Pancreas (tissue), 10 donors: ENCODE measurements at places on chromosomes 2 and 18. TPM values are rescaled to one million over a fixed set of nuclear protein-coding genes. Genes with fewer than 3 reads are reported as not detected.

The SOX11 gene
- total RNA-seq: not detected

The TRIM43 gene
- not detected for total RNA-seq

The COQ10B gene
- total RNA-seq: 7.6 TPM

The DYNAP gene
- not detected for total RNA-seq

The IL36G gene
- total RNA-seq: not detected

The RRM2 gene
- total RNA-seq: 1.9 TPM

The C2orf81 gene
- 2.2 TPM for total RNA-seq

DNA sequence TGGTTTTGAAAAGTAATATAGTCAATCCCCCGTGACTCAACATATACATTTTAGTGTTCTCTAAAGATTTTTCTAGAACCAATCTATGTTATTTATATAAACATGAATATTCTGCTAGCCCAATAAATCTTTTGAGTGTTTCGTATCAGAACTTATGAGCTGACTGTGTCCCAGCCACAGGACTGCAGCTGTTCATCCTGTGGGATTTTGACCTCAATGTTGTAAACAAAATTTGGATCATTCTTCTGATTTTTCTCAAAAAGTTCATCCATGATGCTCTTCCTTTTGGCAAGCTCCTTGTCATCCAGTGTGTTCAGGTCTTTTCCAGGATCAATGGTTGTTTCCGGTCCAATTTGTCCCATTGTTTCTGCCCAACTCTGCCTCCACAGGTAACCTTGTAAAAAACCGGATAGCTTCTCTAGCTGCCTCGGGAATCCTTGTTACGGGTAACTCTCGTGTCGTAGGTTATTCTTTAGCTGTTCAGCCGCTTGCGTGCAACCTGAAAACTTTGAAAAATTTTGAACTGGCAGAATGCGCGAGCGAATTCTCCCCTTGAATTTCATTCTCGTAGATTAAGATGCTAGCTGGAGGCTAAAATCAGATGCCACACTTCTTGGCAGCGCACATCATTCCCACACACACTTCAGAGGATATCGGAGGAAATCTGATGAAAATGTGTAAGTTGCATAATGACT is 195.2 kb downstream of the SH3BP4 start:
- no peaks in the 10 kb centered on the region for H3K36me3 ChIP-seq
- no peaks in the 10 kb centered on the region for H3K4me1 ChIP-seq
- H3K27me3 ChIP-seq: no peaks in the 10 kb centered on the region
- no peak overlapping the region for H3K27ac ChIP-seq
- no peak for DNase-seq

DNA sequence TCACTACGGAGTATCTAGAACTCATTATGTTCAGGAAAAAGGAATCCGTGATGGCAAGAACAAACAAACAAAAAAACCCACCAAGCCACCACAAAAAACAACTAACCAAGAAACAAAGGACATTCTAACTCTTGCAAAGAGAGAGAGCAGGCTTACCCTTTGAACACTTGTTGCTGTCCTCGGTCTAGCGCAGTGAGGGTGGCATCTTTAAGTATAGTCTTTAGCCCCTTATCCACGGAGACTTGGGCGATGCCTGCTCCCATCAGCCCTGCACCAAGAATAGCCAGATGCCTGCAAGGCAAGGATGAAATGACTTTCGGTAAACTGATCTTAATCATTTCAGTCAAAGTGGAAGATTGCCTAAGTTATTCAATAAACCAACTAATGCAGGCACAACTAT is 31.0 kb downstream of the GAREM2 start:
- H3K4me1 ChIP-seq: no peaks in the 10 kb centered on the region
- no peak overlapping the region for H3K4me3 ChIP-seq
- H3K27ac ChIP-seq: no peak overlapping the region
- no peaks in the 10 kb centered on the region for H3K27me3 ChIP-seq

- H3K4me3 ChIP-seq: no peak overlapping the region
- no peaks in the 10 kb centered on the region for H3K36me3 ChIP-seq
- H3K27me3 ChIP-seq: no peaks in the 10 kb centered on the region
- H3K27ac ChIP-seq: no peak overlapping the region
- peaks cover 6% of the 10 kb centered on the region for H3K4me1 ChIP-seq
Measured at GRCh38 chr2:79887747-79888374, 375.0 kb downstream of the CTNNA2 start.
